ENCODE measurements at places on chromosomes 4 and X. TPM values are rescaled to one million over a fixed set of nuclear protein-coding genes. Genes with fewer than 3 reads are reported as not detected.

- peak; percentile 82 for DNase-seq
Observed at GRCh38 chr4:169404960-169405359, 134.2 kb upstream of the SH3RF1 start.

- DNase-seq: no peak
Observed at GRCh38 chrX:17860811-17861488, at the start of gene RAI2. TSS of gene RAI2 (minus strand) at chrX:17861298. CDS start at chrX:17802010, 59,288 bp downstream.

GRCh38 chr4:145490361-145490760 lies 8.7 kb downstream of the SMAD1 start:
- no peak for DNase-seq

- no peak for DNase-seq
Observed at GRCh38 chrX:13000301-13000811, 25.4 kb downstream of the TMSB4X start.

- peak; percentile 60 for DNase-seq
Observed at GRCh38 chr4:158371158-158371557, 150.5 kb upstream of the RXFP1 start.

GRCh38 chrX:97743014-97743413 lies 859.3 kb downstream of the RPA4 start:
- peak; percentile 7 for DNase-seq

CT55 gene
- polyA plus RNA-seq: not detected

ADGRG4 gene
- not detected for polyA plus RNA-seq

CLDN34 gene
- not detected for polyA plus RNA-seq

CORIN gene
- 0.74 TPM for polyA plus RNA-seq

OCRL gene
- 10.6 TPM for polyA plus RNA-seq
